ENCODE measurements at places on chromosomes 1 and 21.

GRCh38 chr1:197367627-197368026 lies 99.6 kb downstream of the CRB1 start:
- no peak for DNase-seq

- DNase-seq, result no peak
Measured at GRCh38 chr1:53079251-53079650, 17.2 kb downstream of the PODN start.

- no peak for DNase-seq
Measured at GRCh38 chr1:229105109-229105508, 165.8 kb upstream of the RAB4A start.

DNA sequence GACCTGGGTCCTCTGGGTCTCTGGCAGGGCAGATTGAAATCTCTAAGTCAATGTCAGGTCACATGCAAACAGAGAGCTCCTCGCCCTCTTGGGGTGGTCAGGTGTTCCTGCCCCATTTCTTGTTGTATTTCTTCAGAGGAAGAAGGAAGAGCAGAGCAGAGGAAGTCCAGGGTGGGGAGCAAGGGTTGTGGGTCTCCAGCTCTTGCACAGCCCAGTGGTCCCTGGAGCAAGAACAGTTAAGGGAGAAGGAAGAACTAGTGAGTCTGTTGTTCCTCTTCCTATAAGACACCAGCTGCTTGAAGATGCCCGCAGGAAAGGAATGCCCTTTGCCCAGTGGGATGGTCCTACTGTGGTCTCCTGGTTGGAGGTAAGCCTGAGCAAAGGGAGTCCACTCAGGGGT lies 26.3 kb downstream of the MYOG start:
- DNase-seq, result no peak

- no peak for DNase-seq
Measured at GRCh38 chr1:6580119-6580592, 362 bp downstream of the ZBTB48 start.

- DNase-seq, result no peak
Measured at GRCh38 chr1:159250638-159251216, 46.1 kb downstream of the ACKR1 start.

DNA sequence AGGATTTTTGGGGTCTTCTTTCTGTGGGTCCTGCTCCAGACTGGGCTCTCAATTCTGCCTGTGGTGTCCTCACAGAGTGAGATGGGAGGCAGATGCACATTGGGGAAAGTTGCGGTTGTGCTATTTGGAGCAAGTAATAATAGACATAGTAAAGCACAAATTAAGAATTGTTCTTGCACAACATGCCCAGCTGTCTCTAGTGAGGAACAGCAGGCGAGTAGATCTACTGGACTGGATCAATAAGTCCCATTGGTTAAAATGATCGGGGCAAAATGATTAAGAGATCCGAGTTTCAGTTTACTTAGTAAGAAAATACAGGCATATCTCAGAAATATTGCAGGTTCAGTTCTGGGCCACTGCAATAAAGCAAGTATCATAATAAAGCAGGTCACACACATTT lies 448.3 kb upstream of the PROX1 start:
- no peak for DNase-seq

- DNase-seq, result no peak
Measured at GRCh38 chr1:198811449-198811848, 172.6 kb downstream of the PTPRC start.

DNA sequence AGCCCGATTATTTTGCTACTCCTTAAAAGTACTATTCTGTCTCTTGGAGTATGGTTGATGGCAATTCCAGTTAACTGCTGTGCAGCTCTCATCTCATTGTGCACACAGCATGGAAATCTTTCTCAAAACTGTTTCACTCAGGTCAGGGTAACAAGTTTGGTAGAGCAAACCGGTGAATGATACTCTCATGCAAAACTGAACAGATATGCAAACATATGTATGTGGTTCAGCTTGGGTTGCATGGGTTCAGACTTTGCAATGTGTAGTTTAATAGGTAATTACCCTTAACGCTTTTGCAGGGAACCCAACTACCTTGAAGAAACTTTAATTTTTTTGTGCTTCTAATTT lies 2.2 kb downstream of the GADD45A start:
- DNase-seq, result no peak

GRCh38 chr1:165367375-165367993 lies 11.0 kb upstream of the LMX1A start:
- peak; percentile 58 for DNase-seq

GRCh38 chr1:8158995-8159394 lies 132.9 kb upstream of the ERRFI1 start:
- DNase-seq, result no peak

DNA sequence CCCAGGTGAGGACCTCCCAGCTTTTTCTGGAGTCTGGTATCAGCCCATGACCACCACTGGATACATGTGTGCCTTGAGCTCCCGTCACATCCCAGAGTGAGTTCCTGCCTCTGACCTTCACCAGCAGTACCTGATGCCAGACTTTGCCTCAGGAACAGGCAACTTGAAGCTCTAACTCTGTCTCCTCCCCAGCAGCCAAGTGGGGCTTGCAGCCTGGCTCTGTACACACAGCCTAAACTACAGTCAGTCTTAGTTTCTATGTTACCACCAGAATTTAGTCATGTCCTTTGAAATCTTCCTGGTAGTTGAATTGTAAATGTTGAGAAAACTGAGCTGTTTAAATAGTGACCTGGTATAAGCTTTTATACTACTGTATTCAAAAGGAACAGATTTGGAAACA lies 206.5 kb downstream of the LRRC40 start:
- DNase-seq, result no peak

DNA sequence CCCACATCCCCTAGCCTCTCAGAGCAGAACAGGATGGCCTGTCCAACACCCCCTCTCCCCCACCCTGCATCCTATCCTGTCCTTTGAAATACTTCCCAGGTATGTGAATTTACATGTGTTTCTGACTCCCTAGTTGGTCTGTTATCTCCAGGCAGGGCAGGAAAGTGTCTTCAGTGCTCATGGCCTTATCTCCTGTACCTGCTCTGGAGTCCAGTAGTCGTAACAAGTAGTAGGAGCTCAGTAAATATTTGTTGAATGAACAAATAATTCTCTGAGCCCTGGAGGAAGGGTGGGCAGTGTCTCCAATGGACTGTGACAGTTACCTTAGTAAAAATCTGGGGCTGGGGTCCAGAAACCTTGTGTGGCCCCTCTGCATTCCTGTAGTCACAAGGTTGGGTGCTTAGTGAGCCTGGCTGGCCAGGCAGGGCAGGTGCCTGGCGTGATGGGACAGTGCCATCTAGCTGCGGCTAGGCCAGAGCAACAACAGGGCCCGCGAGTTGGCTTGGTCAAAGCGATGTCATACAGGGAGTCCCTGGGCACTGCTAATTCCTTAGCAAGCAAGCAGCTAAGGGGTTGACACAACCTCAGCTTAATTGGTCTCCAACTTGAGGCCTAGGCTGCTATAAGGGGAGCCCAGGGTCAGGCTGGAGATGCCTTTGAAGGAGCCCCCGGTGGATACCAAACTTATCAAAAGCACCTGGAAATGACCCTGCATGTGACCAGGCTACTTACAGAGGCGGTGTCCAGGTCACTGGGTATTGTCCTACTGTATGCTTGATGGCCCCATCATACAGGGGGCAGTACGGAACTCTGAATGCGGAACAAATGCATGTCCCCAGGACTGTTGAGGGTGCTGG lies 89.0 kb upstream of the PPM1J start:
- peak; percentile 14 for DNase-seq

- DNase-seq, result no peak
Measured at GRCh38 chr1:34477632-34478141, 277.2 kb upstream of the GJB5 start.

DNA sequence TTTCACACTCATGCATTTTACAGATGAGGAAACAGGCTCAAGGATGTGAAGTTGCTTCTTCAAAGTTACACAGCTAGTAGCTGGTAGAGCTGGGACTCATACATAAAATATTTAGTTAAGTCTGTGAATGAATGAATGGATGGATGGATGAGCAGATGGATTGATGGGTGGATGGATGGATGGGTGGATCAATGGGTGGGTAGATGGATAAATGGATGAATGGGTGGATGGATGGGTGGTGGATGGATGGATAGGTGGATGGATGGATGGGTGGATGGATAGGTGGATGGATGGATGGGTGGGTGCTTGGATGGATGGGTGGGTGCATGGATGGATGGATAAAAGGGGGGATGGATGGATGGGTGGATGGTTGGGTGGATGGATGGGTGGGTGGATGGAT lies 240.9 kb downstream of the GRIK3 start:
- DNase-seq, result no peak

All from NCI-H2029 treated with DMSO at 0.1 percent for 48 hours (cell line).